ENCODE measurements at places on chromosomes 5 and 9.

DNA sequence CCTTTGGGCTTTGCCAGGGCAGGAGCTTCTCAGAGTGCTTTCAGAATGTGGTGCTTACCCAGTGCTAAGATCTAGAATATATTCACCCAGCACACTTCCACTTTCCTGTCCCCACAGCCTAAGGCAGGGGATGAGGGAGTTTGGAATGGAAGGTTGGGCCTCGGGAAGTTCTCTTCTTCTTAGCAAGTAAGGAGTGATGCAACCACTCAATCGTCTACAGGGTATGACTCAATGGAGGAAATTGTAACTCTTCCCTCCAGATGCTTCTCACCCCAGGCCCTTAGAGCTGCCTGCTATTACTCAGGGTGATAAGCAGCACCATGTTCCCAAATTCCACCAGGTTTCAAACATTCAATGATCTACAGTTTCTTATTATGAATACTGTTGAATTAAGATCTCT is 30.8 kb upstream of the AGGF1 start:
- DNase-seq: no peak

DNA sequence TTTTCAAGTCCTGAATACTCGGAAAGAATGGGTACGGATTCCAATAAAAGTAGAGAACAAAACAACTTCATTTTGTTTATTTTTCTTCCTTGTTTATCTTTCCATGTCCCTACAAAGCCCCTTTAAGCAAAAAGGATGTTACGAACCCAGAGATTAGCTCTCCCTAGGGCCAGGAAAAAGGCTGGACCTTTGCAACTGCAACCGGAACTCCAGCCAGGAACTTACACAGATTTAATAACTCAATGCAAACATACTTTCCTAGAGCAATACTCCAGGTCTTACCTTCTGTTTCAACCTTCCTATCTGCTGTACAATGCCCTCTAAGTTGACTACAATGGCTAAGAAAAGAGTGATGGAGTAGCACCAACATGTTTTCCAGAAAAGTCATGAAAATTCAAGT is 7.0 kb downstream of the DENND1A start:
- DNase-seq: no peak

DNA sequence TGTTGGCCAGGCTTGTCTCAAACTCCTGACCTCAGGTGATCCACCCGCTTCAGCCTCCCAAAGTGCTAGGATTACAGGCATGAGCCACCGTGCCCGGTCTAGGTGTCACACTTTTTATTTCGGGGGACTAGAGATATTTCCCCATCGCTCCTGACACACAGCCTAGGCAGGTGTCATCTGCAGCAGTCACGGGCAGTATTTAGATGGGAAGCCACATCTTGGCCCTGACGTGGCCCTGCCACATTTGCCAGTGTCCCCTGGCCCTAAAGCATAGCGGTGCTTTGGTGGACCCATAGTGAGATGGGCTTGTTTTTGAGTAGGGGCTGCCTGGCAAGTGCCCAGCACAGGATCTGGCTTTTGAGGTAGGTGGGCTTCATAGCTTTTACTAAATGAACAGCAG is 45.0 kb upstream of the LRRTM2 start:
- DNase-seq: no peak

GRCh38 chr5:136203303-136203922 is 10.5 kb upstream of the SMIM32 start:
- peak; percentile 14 for DNase-seq

GRCh38 chr5:159765760-159766517 is 150.3 kb upstream of the ADRA1B start:
- no peak for DNase-seq

GRCh38 chr5:13985731-13986418 is 41.4 kb upstream of the DNAH5 start:
- DNase-seq: no peak

DNA sequence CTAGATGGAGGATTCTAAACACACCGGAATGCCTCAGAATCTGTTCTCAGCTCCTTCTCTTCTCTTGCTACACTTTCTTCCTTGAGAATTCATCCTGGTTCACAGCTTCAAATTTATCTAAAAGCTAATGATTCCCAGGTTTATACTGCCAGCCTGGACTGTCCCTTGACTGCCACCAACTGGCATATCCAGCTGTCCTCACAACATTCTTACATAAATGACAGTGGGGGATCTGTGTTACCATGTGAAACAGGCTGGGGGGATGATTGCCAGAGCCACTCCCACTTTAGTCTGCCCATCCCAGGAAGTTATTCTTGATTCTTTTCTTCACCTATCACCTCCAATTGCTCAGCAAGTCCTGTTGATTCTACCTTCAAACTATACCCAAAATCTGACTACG is 27.2 kb upstream of the ZFR start:
- DNase-seq: peak; percentile 16

- no peak for DNase-seq
Observed at GRCh38 chr5:24510523-24510988, 134.2 kb downstream of the CDH10 start.

- DNase-seq: no peak
Observed at GRCh38 chr5:160296496-160296895, 15.9 kb downstream of the CCNJL start.

DNA sequence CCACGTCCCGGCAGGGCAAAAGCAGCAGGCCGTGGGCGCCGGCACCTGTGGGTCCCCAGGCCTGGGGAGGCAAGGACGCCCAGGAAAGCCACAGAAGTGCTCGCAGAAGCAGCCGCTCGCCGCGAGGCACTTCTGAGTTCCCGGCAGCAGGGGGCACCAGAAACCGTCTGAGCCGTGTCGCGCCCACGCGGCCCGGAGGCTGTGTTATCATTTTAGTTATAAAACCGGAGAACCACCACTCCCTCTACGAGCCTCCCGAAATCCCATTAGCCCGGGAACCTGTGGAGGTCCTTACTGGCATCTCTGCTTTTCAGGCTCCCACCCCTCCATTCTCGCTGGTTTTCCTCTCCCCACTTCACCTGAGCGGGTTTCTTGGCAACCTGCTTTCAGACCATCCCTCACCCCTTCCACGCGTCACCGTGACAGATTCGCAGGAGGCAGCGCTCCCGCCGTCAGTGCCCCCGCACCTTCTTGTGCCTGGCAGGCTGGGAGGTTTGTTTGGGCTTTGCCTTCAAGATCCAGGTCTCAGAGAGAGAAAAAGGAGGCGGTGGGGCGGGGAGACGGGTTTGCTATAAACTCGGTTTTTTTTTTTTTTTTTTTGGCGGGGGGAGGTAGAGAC is 2.3 kb downstream of the GDNF start:
- DNase-seq: peak; percentile 65

- DNase-seq: no peak
Observed at GRCh38 chr5:58330781-58331180, 129.1 kb downstream of the PLK2 start.
